ENCODE measurements at places on chromosomes 3 and 15.

- DNase-seq: no peak
Measured at GRCh38 chr15:26744894-26745293, 28.0 kb downstream of the GABRB3 start.

- DNase-seq: peak; percentile 28
Measured at GRCh38 chr3:149969110-149969939, 1.4 kb downstream of the PFN2 start.

DNA sequence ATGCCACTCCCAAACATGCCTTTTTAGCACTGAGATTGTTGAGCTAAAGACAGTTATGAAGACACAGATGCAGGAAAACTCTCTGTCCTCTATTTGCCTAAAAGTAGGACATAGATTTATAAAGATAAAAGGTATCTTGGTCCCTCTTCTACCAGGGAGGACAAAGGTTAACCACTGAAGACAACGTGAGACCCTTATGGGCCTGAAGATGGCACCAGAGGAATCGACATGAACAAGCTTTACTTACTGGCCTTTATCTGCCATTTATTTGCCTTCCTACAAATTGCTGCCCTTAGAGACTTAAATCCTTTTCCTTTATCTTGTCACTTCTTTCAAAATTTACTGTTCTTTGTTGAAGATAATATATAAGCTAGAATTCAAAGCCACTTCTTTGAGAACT, 109.7 kb upstream of the FAM3D start:
- peak; percentile 3 for DNase-seq

DNA sequence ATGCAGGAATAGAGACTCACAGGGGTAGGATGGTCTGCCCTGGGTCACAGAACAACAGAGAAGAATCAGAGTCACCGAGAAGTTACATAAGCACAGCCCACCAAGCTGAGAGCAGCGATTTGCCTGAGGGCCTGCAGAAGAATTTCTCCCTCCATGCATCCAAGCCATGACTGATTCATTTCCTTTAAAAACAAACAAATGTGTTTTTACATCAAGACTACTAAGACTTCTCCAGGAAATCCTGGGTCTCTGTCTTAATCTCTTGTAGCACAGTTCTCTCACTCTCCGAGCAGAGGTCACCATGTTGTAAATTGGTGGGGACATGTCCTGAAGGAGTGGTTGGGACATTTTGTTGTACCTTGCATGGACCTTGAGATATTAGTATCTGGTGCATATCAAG, 159.8 kb downstream of the THSD4 start:
- no peak for DNase-seq

- DNase-seq: no peak
Measured at GRCh38 chr3:51471775-51472652, 27.8 kb downstream of the DCAF1 start.

DNA sequence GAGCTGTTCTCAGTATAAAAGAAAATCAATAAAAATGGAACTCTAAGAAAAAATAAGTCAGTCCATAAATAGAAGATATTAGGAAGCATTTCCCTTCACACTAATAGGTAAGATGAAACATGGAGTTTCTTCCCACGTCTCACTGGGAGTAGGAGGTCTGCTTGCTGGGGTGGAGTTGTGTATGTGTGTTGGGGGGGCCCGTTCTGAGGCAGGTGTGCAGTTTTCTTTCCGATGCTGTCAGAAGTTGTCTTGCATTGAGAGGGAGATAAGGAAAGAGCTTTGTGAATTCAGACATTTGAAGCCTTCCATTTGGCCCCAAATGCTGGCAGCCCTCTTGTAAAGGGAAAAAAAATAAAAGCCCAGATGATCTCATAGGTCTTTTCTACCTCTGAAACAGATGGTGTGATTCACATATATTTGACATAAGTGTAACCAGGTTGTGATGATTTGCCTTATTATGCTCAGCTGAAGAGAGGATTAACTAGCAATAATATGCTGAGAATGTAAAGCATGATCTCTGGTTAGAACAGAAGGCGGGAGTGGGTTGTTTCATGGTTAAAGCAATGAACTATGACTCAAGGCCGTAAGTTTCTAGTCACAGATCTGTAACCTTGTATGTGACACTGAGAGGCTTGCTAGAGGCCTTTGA, 8.8 kb downstream of the RASGRP1 start:
- DNase-seq: no peak

- peak; percentile 20 for DNase-seq
Measured at GRCh38 chr3:150472421-150472820, 64.3 kb downstream of the TSC22D2 start.

DNA sequence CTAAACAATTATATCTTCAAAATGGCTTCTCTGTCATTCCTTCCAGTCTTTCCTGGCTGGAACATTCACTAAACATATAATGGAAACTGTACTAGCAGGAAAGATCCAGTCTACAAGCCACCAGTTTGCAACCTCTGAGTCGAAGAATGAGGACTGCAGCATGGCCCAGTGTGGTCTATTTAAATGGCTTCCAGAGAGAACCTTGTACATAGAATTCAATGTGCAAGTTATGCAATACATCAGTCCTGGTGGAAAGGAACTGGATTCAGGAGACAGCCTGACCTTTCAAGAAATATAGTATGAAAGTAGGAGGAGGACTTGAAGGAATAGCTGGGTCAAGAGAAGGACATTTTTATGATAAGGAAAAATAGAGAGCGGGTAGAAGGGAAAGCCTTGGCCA, 49.9 kb downstream of the NEK10 start:
- DNase-seq: no peak

DNA sequence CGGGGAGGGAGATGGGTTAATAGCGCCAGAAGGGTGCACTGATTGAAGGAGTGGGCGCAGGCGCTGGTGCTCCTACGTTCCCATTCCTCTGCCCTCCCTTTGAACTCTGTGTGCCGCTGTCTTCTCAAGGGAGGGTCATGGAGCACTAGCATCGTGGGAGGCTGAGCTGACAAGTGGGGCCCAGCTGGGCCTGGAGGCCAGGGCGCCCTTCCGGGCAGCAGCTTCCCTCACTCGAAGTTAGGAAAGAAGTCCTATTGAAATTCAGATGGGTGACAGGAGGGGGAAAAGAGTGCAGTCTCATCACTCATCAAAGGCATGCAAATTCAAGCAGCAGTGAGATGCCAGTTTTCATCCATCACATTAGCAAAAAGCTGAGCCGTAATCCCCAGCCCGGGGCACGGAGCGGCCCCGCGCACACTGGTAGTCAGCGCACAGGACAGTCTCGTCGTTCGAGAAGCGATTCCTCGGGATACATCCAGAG, 128.2 kb downstream of the LRRK1 start:
- DNase-seq: no peak

GRCh38 chr3:125367403-125368230, 7.5 kb downstream of the ZNF148 start:
- no peak for DNase-seq

DNA sequence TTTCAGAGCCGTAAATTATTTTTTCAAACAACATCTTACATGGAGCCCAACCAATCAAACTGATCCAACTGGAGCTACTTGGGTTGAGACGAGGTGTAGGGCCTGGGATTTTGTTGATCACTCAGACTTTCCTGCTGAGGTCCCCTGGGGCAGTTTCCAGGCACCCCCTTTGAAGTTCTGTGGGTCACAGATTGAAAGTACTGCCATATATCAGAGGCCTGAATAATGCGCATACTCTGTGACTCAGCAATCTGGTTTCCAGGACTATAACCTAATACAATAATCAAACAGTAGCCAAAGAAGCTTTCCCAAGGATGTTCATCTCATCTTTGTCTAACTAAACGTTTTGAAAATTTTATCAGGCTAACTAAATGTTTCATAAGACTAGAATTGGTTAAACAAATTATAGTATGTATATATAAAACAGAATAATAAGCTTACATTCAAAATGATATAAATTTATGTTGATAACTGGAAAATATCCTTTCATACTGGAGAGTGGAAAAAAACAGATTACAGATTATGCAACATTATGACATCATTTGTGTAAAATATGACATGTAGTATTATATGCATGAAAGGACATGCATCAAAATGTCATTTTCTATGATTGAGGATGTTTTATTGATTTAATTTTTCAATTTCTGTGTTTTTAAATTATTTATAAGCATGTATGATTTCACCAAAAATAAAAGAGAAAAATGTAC, 617.1 kb downstream of the NTRK3 start:
- DNase-seq: no peak

- no peak for DNase-seq
Measured at GRCh38 chr15:48060396-48060795, 60.4 kb upstream of the SLC24A5 start.

DNA sequence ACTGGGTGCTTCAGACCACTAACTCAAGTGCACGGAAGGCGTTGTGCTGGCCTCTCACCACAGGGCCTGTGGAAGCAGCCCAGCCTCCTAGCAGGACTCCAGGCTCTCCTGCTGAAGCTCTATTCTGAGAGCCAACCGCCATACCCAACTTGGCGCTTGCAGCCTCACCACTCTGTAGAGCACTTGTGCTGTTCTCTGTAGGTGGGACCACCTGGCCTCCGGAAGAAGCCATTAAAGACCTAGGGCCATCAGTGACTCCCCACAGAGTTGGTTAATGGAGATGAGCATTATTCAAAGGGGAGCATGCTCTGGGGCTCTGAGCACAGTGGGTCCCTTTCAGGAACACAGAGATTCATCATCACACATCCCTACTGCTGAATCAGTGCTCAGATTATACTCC, 50.9 kb downstream of the C3orf85 start:
- no peak for DNase-seq

GRCh38 chr3:6229778-6230410, 631.0 kb upstream of the GRM7 start:
- no peak for DNase-seq

DNA sequence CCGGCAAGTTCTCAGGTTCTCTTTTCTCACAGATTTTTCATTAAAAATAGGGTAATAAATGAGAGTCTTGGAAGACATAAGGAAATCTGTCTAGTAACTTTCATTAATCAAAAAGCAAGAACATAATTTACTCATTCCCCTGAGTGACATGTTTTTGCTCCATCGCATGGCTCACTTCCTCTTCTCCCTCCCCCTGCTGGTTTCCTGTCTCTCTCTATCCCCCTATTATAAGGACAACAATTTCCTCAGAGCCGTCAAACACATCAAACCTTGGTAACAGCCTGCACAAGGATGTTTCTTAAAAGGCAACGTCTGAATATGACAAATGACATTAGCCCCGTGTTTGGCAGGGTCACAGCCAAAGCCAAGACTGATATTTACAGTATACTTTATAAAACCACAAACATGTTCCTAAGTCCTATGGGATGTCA, 1149.6 kb downstream of the IGSF11 start:
- DNase-seq: no peak

GRCh38 chr3:150911771-150912170, 6.5 kb upstream of the MINDY4B start:
- DNase-seq: no peak

- peak; percentile 73 for DNase-seq
Measured at GRCh38 chr15:65212097-65212496, 824 bp upstream of the CILP start.

- DNase-seq: no peak
Measured at GRCh38 chr15:70200511-70201424, 103.1 kb upstream of the TLE3 start.

DNA sequence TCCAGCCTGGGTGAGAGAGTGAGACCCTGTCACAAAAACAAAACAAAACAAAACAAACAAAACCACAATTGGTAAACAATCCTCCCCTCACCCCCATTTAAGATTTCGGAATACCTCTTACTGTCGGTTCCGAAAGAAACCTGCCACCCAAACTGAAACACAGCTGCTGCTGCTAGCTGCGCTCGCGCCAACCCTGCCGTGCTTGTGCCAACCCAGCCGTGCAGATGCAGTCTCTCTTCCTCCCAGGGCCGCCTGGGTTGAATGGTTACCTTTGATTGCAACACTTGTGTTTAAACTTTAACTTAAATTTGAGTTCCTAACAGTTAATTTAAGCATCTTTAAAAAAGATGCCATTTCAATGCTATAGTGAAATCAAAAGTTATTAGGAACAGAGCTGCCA, 28.5 kb upstream of the SPTBN5 start:
- DNase-seq: no peak

- no peak for DNase-seq
Measured at GRCh38 chr3:161096771-161097367, 8.3 kb downstream of the B3GALNT1 start.

DNA sequence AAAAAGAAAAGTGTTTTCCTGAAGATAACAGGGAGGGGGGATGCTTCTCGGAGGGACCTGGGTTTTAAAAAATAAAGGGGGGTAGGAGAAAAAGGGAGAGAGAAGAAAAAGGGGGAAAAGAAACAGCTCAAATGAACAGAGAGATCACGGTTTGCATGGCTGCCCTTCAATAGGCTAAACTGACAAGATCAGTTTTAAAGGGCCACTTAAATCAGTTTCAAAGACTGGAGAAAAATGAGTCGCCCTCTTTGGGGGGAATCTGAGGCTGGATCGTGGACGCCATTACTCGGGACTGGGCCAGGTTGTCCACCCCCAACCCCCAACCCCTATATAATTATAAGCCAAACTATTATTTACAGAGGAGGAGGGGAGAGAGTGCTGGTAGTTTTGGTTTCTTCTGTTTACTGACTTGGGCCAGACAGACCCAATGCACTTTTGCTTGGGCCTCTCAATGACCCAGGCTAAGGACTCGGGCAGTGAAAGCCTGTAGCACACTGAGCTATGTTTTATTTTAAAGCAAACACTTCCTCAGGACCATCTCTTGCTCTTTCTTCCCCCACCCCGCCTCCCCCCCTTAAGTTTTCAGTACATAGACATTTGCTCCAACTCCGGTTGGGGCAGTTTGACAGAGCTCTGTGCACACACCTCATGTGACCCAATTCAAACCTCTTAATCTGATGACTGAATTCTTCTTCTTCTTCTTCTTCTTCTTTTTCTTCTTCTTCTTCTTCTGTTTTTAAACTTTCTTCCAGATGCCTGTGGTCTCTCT, 6.3 kb downstream of the NR2F2 start:
- no peak for DNase-seq

DNA sequence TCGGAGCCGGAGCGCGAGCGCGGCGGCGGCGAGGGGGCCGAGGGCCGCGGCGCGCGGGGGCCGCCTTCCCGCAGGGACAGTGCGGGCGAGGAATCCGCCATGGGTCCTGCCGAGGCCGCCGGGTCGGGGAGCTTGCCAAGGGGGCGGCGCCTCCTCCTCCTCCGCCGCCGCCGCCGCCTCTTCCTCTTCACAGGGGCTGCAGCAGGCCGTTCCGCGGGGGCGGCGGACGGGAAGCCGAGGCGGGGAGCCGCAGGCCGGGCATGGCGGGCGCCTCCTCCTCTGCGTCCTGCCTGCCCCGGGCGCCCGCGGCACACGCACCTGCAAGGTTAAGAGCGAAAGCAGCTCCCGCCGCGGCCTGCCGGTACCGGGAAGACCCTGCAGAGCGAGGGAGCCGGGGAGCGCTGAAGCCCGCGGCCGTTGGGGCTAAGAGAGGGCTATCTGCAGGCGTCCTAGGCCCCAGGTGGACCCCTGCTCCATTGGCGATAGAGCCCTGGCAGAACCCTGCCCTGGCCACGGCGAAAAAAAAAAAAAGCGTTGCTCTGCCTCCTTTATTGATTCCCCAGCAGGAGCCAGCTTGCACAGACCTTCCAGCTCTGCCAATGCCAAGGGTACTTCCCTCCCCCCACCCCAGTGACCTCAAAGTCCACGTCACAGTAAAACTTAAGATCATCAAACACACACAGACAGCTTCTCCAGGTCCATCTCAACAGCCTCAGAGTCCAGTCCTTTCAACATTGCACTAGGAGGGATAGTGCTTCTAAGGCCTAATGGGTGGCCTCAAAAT, at the start of gene LYSMD2:
Gene LYSMD2, minus strand, starts transcription at position 134 of the 784 bp plus-strand sequence. Its CDS starts 33 bp downstream, at position 101.
- peak; percentile 69 for DNase-seq

GRCh38 chr3:140205598-140205997, 270.6 kb downstream of the CLSTN2 start:
- DNase-seq: no peak

Data from erythroblast (primary cell).